Mononuclear cell (primary cell): ENCODE measurements at places on chromosomes 6 and 20. TPM values are rescaled to one million over a fixed set of nuclear protein-coding genes. Genes with fewer than 3 reads are reported as not detected.

TGM3 gene
- total RNA-seq: 0.10 TPM

E2F1 gene
- 2.0 TPM for total RNA-seq

BTNL2 gene
- total RNA-seq: not detected

SH3BGRL2 gene
- 26.1 TPM for total RNA-seq

PRKN gene
- 6.1 TPM for total RNA-seq

EFHC1 gene
- total RNA-seq: 6.4 TPM

CASS4 gene
- 13.4 TPM for total RNA-seq

TAF4 gene
- total RNA-seq: 7.7 TPM

SLC17A3 gene
- 0.31 TPM for total RNA-seq

SRMS gene
- total RNA-seq: not detected

WFDC5 gene
- total RNA-seq: not detected

C2 gene
- total RNA-seq: 2.5 TPM

ALDH5A1 gene
- 2.4 TPM for total RNA-seq

CDH26 gene
- total RNA-seq: 0.73 TPM

HMGN3 gene
- 26.4 TPM for total RNA-seq

PLA2G7 gene
- total RNA-seq: 5.1 TPM

CNBD2 gene
- 11.3 TPM for total RNA-seq

IL20RA gene
- 0.10 TPM for total RNA-seq

HINT3 gene
- total RNA-seq: 22.5 TPM

TMEM74B gene
- not detected for total RNA-seq

HLA-DQA1 gene
- 12.5 TPM for total RNA-seq

BPIFA1 gene
- total RNA-seq: not detected

POM121L2 gene
- total RNA-seq: not detected
